ENCODE measurements at places on chromosomes 12 and 14. TPM values are rescaled to one million over a fixed set of nuclear protein-coding genes. Genes with fewer than 3 reads are reported as not detected.

- DNase-seq: no peak
- H3K36me3 ChIP-seq: no peaks in the 10 kb centered on the region
- no peak overlapping the region for H3K27ac ChIP-seq
Observed at GRCh38 chr14:49541049-49541448, 45.1 kb downstream of the RPS29 start.

Gene KLRC1
- total RNA-seq: 0.12 TPM

- H3K27me3 ChIP-seq: no peaks in the 10 kb centered on the region
- DNase-seq: no peak
- H3K36me3 ChIP-seq: no peaks in the 10 kb centered on the region
- H3K4me3 ChIP-seq: no peak overlapping the region
Observed at GRCh38 chr12:49519574-49519936, 19.3 kb upstream of the KCNH3 start.

DNA sequence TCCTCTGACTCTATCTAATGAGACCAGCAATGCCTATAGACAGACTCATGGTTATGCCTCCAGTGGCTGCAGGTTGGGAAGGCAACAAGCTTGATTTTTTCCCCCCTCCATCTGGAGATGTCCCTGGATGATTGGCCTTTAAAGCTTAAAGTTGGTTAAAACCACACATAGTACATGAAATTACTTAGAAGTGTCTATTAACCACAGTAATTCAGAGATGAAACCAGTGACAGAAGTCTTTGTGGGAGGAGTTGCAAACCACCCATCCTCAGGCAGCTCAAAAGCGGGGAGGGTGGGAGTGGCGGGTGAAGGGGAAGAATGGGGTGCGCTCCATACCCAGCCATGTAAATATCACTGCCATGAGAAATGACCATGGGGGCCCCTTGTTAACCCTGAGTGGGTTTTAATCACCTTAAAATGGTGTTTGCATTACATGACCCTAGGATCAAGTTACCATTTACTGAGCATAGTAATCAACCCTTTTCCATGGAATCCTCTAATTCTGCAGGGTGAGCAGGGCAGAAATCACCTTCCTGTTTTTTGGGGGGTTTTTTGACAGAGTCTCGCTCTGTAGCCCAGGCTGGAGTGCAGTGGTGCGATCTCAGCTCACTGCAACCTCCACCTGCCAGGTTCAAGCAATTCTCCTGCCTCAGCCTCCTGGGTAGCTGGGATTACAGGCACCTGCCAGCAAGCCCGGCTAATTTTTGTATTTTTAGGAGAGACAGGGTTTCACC is 133.5 kb downstream of the FOXN3 start:
- peaks cover 36% of the 10 kb centered on the region for H3K36me3 ChIP-seq
- no peaks in the 10 kb centered on the region for H3K27me3 ChIP-seq
- H3K4me3 ChIP-seq: peak overlapping the region; percentile 28

GRCh38 chr12:96907671-96908422 is 790 bp downstream of the NEDD1 start:
- peaks cover 51% of the 10 kb centered on the region for H3K4me1 ChIP-seq
- DNase-seq: peak; percentile 9
- H3K27me3 ChIP-seq: peaks cover 3% of the 10 kb centered on the region
- peaks cover 25% of the 10 kb centered on the region for H3K36me3 ChIP-seq

- H3K27ac ChIP-seq: peak within 1 kb of the TSS; percentile 83
- no peak for DNase-seq
- peaks cover 55% of the 10 kb centered on the region for H3K27me3 ChIP-seq
- no peaks in the 10 kb centered on the region for H3K4me1 ChIP-seq
- H3K4me3 ChIP-seq: peak within 1 kb of the TSS; percentile 23
Observed at GRCh38 chr12:63150713-63151622, at the start of gene AVPR1A. AVPR1A (minus strand) TSS chr12:63151201; CDS start chr12:63150836, 365 bp downstream.

DNA sequence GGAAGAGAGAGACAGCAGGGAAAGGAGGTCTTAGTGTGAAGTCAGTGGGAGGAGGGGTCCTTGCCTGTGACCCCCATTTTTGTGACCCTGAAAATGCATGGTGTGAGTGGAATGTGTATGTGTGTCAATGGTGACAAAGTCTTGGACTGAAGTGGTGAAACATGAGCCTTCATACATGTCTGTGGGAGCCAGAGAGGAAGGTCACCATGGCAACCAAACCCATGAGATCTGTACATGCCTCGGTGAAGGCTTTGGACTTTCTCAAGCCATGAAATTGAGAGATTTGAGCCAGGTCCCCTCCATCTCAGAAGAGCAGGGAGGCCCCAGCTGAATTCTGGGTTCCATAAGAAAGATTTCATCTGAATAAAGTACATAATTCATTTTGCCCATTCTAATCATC is 108.7 kb downstream of the TTC8 start:
- no peaks in the 10 kb centered on the region for H3K4me1 ChIP-seq
- H3K27ac ChIP-seq: no peak overlapping the region
- no peak overlapping the region for H3K4me3 ChIP-seq
- peaks cover 5% of the 10 kb centered on the region for H3K27me3 ChIP-seq
- no peak for DNase-seq

- H3K27ac ChIP-seq: peak overlapping the region; percentile 14
- no peaks in the 10 kb centered on the region for H3K36me3 ChIP-seq
- H3K4me3 ChIP-seq: no peak overlapping the region
- H3K4me1 ChIP-seq: peaks cover 33% of the 10 kb centered on the region
- H3K27me3 ChIP-seq: no peaks in the 10 kb centered on the region
- DNase-seq: no peak
Observed at GRCh38 chr12:27186022-27186839, 57.9 kb upstream of the STK38L start.

GRCh38 chr12:124240493-124240892 is 54.4 kb upstream of the RFLNA start:
- H3K36me3 ChIP-seq: no peaks in the 10 kb centered on the region
- DNase-seq: no peak
- H3K27me3 ChIP-seq: no peaks in the 10 kb centered on the region
- H3K4me3 ChIP-seq: no peak overlapping the region
- H3K27ac ChIP-seq: no peak overlapping the region

- no peaks in the 10 kb centered on the region for H3K36me3 ChIP-seq
- H3K27me3 ChIP-seq: no peaks in the 10 kb centered on the region
- no peak overlapping the region for H3K27ac ChIP-seq
Observed at GRCh38 chr12:38949363-38949762, 44.0 kb upstream of the CPNE8 start.
